Glomerular endothelial cell (primary cell): ENCODE measurements at places on chromosomes 16 and 17. TPM values are rescaled to one million over a fixed set of nuclear protein-coding genes. Genes with fewer than 3 reads are reported as not detected.

GRCh38 chr17:78137392-78138203 is 7.0 kb downstream of the TMC8 start:
- no peak for DNase-seq

GRCh38 chr17:44595216-44595775 is 38.0 kb downstream of the FZD2 start:
- no peak for DNase-seq

DNA sequence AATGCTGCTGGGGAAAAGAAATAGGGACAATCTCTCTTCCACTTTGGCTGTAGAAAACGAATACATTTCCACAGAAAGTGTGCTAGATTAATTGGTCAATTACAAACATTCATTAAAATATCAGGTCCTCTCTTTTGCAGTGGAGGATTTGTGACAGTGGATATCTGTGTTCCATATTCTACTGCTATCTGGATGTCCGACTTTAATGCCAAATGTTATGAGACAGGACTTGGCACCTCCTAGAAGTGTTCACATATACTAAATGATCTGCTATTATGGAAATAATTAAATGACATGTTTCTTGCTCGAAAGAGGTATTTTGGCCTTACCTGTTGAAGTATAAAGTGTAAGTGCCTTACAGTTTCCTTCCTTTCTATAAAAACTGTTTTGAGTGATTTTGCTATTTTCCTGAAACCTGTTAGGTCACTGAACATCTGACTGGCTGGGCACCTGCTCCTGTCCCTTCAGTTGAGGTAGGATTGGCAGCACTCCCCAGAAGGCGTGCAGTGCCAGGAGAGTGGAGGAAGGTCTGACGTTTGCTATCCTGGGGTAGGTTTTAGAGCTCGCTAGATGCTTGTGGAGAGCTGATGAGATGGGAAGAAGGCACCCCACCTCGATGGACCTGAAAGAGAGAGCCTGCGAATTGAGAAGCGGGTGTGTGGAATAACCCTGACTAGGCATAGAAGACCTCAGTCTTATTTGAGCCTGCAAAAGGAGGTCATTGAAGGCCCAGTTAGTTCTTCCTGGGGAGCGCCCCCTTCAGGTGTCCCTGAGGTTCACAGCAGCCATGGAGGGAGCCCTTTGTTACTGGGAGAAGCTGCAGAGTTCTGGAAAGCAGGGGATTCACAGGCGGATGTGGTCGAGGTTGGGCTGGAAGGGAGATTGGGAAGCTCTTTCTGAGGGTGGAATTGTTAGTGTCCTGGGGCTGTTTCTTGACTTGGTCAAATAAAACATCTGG is 159.4 kb upstream of the ZNF267 start:
- DNase-seq, result no peak

DNA sequence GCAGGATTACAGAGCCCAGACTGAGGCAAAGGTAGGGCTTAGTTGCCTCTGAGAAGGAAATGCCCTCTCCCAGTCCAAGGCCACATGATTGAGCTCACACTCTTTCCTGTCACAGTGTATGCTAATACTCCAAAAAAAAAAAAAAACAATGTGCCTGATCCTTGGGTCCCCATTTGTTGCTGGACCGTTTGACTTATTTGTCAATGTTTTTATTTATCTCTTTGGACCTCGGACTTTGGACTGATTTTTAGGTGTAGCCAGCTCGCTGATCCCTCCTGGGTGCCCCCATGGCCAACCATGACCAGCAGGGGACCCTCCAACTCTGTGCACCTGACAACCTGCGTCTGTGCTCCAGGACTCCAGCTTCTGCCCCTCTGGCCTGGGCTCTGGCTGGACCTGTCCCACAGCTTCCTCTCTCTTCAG is 622 bp upstream of the CCL16 start:
- no peak for DNase-seq

DNA sequence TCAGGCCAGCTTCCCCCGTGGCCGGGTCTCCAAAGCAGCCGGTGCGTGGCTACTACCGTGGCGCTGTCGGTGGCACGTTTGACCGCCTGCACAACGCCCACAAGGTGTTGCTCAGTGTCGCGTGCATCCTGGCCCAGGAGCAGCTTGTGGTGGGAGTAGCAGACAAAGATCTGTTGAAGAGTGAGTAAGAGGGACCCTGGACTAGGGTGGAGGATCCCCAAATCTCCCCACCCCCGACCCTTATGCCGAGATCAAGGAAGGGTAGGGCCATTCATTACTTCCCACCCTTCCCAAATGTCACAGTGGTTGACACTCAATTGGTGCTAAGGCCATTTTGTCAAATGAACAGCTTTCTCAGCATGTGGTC is 1.2 kb downstream of the COASY start:
- DNase-seq, result no peak

GRCh38 chr17:68349157-68349556 is 57.9 kb downstream of the ARSG start:
- no peak for DNase-seq

GRCh38 chr16:20415541-20415940 is 6.2 kb downstream of the ACSM5 start:
- no peak for DNase-seq

- DNase-seq, result no peak
These were observed at the start of gene SHISA9 for GRCh38 chr16:12901597-12902461. Gene SHISA9, plus strand, starts transcription at chr16:12901598.

DNA sequence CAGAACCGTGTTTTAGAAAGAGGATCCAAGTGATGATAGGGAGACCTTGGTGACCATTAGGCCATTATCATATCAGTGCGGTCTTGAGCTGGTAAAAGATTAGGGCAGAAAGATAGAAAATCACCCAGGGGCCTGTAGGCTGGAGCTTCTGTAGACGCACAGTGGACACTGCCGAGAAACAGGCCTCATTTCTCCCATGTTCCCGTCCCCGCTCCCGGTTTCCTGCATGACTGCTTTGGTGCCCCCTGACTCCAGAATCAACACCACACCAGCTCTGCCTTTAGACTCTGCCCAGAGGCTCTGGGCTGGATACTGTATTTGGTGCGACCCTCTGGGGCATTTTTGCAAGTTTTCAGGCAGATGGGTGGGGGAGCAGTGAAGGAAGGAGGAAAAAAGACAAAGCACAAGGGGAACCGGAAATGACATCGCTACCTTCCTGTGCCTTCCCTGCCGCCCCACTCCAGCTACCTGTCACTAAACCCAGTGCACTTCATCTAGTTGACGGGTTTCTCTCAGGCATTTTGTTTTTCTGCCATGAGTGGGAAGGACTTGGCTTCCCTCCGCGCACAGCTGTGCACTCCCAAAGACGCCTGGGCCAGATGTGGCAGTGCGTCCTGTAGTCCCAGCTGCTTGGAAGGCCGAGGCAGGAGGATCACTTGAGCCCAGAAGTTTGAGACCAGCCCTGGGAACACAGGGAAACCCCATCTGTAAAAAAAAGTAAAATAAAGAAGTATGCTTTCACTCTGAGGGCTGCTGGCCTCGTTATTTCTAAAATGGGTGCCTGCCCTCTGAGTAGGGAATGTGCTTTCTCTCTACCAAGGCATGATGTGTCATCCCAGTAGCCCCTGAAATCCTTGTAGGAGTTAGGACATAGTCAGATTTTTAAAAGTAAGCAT is 214.1 kb downstream of the RPTOR start:
- DNase-seq, result no peak

DNA sequence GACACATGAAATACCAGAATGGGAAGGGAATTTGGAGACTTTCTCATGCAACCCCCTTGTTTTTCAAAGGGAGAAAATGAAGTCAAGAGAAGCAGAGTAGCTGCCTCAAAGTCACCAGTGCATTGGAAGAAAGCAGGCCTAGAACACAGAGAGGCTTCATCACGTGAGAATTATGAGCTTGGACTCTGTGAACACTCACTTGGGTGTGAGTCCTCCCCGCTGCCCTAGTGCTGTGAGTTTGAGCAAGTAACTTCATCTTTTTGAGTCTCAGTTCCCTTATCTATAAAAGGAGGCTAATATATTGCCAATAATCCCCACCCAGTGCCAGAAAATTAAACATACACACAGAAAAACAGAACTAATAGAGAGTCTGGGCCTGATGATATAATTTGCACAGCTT is 315.8 kb downstream of the XYLT1 start:
- DNase-seq, result no peak

DNA sequence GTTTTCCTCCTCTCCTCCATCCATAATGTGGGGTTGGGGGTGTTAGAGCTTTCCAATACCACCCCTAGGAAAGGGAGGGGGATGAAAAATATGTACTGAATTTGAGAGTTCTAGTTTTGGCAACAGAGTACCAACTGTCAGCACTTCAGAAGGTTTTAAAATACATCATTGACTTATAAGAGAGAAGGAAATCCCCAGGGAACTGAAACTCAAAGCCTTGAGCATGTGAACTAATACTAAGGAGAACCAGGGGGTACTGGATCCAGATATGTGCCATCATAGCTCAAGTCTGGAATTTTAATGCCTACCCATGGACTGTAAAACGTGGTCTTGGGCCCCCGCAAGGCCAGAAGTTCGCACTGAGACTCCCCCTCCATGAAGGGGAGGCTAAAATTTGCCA is 15.8 kb downstream of the CACNG5 start:
- DNase-seq, result no peak

DNA sequence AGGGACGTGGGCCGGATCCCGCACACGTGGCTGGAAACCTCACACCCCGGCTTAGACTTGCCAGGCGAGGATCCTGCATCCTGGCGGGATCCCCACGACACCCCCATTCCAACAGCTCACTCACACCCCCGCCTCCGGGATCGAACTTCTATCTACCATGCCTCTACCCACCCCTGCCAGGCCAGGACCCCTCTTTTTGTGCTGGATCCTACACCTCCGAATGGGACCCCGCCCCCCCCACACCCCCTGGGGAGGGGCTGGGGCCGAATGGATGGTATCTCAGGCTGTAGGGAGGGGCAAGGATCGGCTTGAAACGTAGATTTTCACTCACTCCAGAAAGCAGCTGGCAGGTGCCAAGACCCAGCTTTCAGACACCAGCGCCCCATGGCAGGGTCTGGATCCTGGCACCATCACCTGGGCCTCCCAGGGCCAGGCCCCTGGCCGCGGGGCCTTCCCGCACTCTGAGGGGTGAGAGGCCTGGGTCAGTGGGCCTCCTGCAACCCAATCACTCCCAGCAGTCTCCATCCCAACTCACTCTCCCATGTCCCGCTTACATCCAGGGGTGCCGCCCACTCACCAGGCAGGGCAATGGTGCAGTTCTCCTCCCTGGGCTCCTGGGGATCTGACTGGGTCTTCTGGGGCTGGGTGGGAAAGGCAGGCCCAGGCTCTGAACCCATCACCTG is 6.7 kb downstream of the PRSS36 start:
- DNase-seq, result no peak

DNA sequence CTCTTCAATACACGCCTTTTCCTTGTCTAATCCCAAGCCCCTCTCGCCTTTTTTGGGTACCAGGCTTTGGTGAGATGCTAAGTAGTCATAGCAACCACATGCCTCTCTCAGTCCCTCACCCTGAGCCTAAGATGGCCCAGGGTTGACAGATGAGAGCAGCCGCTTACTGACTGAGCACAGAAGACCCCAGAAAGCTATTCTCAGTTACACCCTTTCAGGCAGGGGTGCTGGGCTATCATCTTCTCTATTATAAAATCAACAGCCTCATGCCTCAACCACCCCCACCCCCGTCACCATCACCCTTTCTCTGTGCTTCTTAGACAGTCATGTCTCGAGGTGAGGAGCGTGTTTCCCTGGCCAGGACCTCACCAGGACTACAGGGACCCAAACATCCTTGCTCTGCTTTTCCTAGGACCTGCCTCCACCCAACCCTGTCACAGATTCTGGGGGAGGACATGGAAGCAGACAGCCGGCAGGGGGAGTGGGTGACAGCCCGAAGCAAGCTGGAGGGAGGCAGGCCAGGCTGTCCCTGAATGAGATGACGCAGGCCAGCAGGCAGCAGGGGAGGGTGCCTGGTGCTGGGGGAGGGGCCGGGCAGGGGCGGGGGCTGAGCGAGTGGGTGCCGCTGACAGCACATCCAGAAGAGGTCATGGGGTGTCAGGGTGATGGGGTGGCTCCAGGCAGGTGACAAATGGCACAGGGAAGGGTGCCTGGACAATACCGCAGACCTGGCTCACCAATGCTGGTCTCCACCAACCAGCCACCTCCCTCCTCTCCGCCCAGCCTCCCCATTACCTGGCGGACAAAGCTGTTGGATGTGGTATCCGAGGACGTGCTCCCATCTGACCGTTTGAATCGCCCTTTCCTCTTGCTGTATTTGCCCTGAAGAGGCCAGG is 3.1 kb downstream of the CACNB1 start:
- DNase-seq, result no peak

- DNase-seq, result no peak
These were observed 55.7 kb upstream of the FBXO47 start for GRCh38 chr17:39022924-39023323.

DNA sequence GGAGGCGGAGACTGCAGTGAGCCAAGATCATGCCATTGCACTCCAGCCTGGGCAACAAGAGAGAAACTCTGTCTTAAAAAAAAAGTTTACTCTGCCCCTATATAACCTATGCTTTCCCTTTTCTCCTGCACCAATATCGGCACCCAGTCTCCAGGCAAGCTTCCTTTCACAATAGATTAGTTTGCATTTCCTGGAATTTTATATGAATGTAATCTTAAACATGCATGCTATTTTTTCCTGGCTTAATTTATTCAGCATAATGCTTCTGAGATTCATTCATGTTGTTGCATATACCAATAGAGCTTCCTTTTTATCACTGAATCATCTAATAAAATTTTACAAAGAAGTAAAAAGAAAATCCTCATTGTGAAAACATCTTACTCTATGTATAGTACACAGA is 59.4 kb downstream of the USP32 start:
- DNase-seq, result no peak

DNA sequence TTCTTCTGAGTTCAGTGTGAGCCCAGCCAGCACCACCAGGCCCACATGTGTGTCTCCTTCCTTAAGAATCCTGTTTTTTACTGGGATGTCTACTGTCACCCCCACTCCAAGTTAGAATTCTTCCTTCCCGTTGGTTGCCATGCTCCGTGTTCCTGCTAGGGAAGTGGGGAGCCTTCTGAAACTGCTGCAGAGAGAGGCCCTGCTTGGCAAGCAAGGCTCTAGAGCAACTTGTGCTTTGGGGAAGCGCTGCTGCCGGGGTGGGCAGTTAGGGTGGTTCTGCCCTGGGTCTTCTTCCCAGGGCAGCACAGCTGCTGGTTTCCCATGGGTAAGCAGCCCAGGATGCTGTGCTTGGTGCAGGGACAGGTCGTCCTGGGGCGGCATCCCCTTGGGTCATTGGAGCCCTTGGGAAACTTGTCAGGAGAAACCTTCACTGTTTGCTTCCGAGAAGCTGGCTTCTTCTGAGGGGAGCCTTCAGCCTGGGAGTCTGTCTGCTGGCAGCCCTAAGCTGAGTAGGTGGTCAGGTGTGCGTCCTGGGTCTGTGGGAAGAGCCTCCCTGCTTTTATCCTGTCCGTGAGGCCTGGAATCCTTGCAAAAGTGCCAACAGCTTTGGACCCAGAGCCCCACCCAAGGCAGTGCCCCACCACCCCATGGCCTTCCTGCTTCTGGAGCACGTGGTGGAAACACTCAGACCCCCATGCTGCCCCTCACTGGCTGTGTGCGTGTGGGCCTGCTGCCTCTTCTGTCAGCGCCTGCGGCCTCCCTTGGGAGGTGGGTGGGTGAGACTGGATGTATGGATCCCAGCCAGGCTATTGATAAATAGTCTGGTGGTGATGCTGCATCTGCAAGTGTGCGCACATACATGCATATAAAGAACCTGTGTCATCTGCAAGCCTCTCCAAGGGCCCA is 71.8 kb downstream of the PLD6 start:
- DNase-seq, result no peak

GRCh38 chr16:24005577-24005976 is 169.8 kb downstream of the PRKCB start:
- DNase-seq, result no peak

Gene PABPN1L
- not detected in 2 replicates for total RNA-seq

Gene RNF222
- not detected in 2 replicates for total RNA-seq

Gene MT3
- not detected in 2 replicates for total RNA-seq

Gene NACA2
- total RNA-seq, result not detected in 2 replicates
